ENCODE measurements at places on chromosomes 1 and 21.

- peak; percentile 6 for DNase-seq
Measured at GRCh38 chr1:210905944-210906453, 227.9 kb downstream of the KCNH1 start.

- no peak for DNase-seq
Measured at GRCh38 chr1:91032349-91032748, 10.5 kb upstream of the ZNF644 start.

GRCh38 chr1:169869426-169869825, 24.3 kb downstream of the SCYL3 start:
- DNase-seq: no peak

DNA sequence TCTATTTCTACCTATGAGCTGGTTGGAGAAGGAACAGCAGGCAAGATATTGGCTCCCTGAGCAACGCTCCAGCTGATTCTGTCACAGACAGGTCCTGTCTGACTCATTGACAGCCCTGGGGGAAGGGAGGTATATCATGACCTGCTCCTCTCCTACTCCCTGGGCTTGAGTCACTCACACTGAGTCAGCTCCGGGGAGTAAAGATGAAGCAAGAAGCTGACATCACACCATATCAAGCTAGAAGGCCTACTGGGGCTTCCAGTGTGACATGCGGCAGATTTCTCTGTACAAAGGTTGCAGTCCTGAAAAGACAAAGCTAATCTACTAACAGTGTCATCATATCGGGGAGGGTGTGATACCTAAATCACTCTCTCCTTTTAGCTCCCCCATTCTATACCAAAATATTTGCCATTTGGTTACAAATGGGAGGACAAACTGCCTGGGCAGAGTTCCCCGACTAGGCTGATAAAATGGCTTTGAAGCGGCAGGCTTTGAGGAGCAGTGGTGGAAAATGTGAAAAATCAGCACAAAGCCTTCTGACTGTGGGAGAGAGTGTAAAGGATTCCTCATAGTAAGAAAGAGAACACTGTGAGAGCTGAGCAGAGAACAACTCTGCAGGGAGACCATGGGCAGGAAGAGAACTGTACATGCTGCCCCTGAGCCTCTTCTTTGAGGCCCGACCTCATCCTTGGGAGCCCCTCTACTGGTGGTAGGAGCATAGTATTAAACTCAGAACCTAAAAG, 15.5 kb downstream of the PI4KB start:
- DNase-seq: no peak

GRCh38 chr1:19377812-19378718, 65.9 kb downstream of the SLC66A1 start:
- DNase-seq: no peak

DNA sequence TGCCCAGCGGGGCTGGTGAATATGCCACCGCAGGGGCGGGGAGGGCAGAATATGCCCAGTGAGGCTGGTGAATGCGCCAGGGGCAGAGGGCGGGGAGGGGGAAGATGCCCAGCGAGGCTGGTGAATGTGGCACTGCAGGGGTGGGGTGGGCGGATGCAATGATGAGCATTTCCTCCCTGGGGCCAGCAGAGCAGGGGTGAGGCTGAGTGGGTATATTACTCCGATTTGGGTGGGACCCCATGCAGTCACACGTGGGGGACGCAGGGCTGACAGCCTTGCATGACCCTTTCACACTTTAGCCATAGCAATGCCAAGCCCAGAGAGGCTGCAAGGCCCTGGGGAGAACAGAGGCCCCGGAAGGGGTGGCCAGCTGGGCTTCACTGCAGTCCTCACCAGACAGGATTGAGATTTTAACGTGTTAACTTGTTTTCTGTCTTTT, 9.3 kb upstream of the SLX9 start:
- no peak for DNase-seq

- peak; percentile 82 for DNase-seq
Measured at GRCh38 chr21:26849428-26850115, 4.4 kb upstream of the ADAMTS1 start.

GRCh38 chr1:209318181-209319056, 265.1 kb upstream of the CAMK1G start:
- DNase-seq: no peak

- DNase-seq: no peak
Measured at GRCh38 chr1:27237112-27237511, 2.7 kb downstream of the WDTC1 start.

DNA sequence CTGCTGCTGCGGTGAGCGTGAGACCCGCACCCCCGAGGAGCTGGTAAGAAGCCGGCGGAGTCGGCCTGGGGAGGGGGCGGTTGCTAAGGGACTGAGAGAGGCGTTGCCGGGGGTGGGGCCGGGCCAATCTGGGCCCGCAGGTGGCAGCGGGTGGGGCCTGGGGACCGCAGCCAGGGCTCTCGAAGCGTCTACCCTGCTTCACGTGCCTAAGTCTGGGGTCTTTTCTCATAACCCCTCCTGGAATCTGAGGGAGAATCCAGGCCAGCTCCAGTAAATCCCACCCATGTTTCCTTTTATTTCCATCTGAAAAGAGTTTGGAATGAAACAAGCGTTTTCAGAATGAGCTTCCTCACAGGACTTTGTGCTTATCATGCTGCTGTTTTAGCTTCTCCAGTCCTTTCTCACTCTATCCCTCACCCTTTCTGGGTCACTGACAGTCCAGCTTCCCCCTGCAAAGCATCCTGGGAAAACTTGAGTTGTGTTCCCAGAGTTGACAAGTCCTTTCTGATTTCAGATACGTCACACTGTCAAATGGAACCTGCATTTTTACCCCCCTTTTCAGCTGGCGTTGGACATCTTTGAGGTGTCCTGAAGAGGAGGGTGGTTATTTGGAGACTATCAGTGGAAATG, 431 bp downstream of the CLCN6 start:
- peak; percentile 29 for DNase-seq

GRCh38 chr1:207883660-207884250, 27.2 kb downstream of the CD34 start:
- no peak for DNase-seq

GRCh38 chr21:34871026-34871908, 177.8 kb downstream of the RUNX1 start:
- no peak for DNase-seq

GRCh38 chr21:29429218-29429617, 130.5 kb downstream of the BACH1 start:
- DNase-seq: no peak

GRCh38 chr1:204863730-204864129, 6.9 kb upstream of the NFASC start:
- DNase-seq: no peak

DNA sequence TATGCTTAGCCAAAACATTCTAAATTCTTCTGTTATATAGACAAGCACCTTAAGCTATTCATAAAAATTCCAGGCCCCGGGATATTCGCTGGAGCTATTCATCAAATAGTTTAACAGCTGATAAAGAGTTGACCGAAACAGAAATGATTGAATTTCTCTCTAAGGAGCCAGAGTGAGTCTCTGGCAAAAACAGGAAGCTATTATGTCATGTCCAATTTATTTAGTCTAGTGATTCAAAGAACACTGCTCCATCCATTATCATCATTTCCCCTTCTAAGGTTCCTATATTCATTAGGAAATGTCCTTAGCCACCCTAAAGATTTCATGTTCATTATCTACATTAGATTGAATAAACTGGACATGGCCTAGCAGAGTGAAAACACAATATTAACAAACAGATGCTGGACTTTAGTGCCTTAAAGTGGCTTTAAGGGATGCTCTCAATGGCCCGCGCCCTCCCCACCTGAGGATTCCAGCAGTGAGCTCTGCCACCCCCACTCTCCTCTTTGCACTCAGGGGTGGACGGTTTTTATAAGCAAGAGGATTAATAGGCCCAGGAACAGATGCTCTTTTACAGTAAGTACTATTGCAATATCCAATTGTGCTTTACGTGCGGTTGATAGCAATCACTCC, 122.1 kb upstream of the RGS1 start:
- DNase-seq: peak; percentile 33

- no peak for DNase-seq
Measured at GRCh38 chr1:9394010-9394409, 101.3 kb downstream of the SPSB1 start.

DNA sequence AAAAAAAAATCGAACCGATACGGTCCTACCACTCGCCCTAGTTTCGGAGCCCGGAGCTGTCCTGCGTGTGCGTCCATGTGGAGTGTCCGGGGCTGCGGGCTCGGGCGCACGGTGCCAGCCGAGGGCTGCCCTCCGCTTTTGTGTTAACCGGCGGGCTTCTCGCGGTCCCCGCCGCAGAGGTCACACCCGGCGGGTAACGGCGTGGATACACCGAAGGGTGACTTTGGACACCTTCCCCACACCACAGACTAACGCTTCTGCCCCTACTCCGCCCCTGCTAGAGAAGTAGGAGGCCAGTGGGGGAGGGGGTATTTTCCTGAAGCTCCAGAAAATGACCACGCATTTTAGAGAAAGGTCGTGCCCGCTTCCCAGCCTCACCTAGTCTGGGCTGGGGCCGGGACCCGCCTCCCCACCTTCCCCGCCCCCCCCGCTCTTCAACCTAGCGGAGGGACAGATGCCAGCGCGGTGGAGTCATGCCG, 609 bp upstream of the ATF3 start:
- no peak for DNase-seq

- no peak for DNase-seq
Measured at GRCh38 chr1:8716238-8716637, 101.2 kb downstream of the RERE start.

DNA sequence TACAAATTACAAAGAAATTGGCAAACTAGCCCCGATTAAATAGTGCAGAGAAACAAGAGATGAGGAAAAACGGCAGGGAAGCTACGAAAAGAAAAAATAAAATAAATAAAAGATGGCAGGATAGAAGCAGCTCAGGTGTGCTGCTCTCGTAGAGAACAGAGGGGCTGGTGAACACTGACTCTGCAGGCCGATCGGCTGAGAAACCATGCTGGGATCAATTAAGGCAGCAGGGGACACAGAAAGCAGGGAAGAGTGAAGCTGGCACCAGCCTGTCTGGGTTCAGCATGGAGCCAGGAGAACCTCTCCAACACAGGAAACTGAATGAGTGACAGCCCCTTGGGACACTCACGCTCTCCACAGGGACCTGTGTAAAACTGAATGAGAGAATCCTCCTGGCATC, 39.5 kb upstream of the TMPRSS15 start:
- no peak for DNase-seq

GRCh38 chr1:214550013-214550856, 1.2 kb downstream of the PTPN14 start:
- DNase-seq: no peak

DNA sequence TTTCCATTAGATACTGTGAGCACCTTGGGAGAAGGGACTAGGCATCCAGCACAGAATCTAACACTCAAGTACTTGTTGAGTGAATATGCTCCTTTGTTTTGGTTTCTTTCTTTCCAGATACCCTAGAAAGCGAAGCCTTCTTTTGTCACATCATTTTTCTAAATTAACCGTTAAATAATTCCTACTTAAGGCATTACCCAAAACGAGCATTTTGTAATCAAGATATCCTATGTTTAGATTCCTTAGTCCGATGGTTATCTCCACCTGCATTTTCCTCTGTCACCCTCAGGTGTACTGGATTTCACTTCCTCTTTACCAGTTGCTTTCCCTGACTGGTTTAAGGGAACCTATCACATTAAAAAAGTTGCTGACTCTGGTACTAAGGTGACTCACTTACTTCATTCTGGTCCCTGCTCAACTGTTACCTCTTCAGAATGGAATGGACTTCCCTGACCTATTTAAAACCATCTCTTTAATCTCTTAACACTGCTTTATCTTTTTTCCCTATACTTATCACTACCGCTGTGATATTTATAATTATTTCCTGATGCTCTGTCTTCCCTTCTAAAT, 3.2 kb downstream of the B3GALNT2 start:
- DNase-seq: peak; percentile 4

- peak; percentile 61 for DNase-seq
Measured at GRCh38 chr1:4655674-4656532, 1.5 kb downstream of the AJAP1 start.

DNA sequence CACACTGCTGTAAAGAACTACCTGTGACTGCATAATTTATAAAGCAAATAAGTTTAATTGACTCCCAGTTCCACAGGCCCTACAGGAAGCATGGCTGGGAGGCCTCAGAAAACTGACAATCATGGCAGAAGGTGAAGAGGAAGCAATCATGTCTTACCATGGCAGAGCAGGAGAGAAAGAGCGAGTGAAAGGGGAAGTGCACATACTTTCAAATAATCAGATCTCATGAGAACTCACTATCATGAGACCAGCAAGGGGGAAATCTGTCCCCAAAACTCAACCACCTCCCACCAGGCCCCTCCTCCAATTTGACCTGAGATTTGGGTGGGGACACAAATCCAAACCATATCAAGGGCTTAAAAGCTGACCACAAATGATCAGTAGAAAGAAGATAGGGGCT, 493.2 kb downstream of the PTPRC start:
- no peak for DNase-seq

GRCh38 chr21:29332461-29333362, 34.0 kb downstream of the BACH1 start:
- no peak for DNase-seq

GRCh38 chr1:9861360-9861759, 37.6 kb upstream of the CLSTN1 start:
- DNase-seq: no peak

GRCh38 chr21:35573472-35574374, 486.6 kb downstream of the SETD4 start:
- DNase-seq: peak; percentile 66

DNA sequence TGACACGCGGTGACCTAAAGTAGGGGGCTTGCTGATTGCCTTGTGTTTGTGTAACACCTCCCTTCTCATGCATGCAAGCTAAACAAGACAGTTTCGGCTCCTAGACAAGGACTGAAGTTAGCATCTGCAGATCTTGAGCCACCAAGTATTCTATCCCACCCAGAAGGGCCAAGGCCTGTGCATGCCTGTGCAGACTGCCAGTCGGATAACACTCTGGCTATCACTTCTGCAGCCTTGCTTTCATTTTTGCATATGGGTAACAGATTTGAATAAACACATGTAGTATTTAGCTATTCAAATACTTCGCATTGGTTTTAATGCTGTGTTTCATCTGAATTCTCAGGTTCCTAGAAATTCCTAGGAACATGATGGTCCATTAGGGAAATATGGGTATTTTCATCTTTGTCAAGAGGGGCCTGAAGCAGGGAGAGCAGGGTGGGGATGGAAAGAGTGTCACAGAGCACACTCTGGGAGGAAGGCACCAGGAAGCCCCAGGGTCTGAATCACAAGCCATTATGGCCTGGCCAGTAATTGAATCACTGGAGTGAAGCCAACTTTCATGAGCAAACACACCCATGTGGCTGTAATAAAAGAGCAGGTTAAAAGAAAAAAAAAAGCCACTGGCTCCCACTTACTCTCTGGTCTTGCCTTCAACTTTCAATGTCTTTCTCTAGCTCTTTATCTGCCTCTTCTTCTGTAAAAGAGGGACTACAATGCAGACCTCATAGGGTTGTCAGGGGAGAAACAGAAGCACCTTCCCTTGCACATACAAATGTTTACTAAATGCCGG, 28.3 kb downstream of the GADD45A start:
- peak; percentile 69 for DNase-seq

- DNase-seq: peak; percentile 90
Measured at GRCh38 chr1:28259934-28260802, 850 bp downstream of the SESN2 start.
